Endothelial cell (in vitro differentiated cells): ENCODE measurements at places on chromosomes 2 and 18. TPM values are rescaled to one million over a fixed set of nuclear protein-coding genes. Genes with fewer than 3 reads are reported as not detected.

The VSNL1 gene
- 19.6 TPM for total RNA-seq

The AQP12A gene
- total RNA-seq, result not detected

The GALR1 gene
- not detected for total RNA-seq

The ATOH8 gene
- total RNA-seq, result 1.8 TPM

The GPR45 gene
- 0.21 TPM for total RNA-seq

The AMMECR1L gene
- total RNA-seq, result 26.3 TPM

The REG1B gene
- total RNA-seq, result not detected

The MBOAT2 gene
- 71.6 TPM for total RNA-seq

The PRKAG3 gene
- not detected for total RNA-seq

The ASAP2 gene
- total RNA-seq, result 31.8 TPM

The CENPO gene
- 18.7 TPM for total RNA-seq

The OSBPL6 gene
- total RNA-seq, result 3.0 TPM

The TEKT4 gene
- not detected for total RNA-seq

The TNFRSF11A gene
- total RNA-seq, result 89.9 TPM

The MC4R gene
- not detected for total RNA-seq

The MOGAT1 gene
- 0.26 TPM for total RNA-seq

The TTN gene
- total RNA-seq, result 3.8 TPM

The DNAH7 gene
- 2.6 TPM for total RNA-seq

The DSG1 gene
- not detected for total RNA-seq

The IL18R1 gene
- total RNA-seq, result 0.51 TPM

The EVX2 gene
- total RNA-seq, result not detected
